HFFc6 (cell line): ENCODE measurements at places on chromosomes 7 and 10. TPM values are rescaled to one million over a fixed set of nuclear protein-coding genes. Genes with fewer than 3 reads are reported as not detected.

DNA sequence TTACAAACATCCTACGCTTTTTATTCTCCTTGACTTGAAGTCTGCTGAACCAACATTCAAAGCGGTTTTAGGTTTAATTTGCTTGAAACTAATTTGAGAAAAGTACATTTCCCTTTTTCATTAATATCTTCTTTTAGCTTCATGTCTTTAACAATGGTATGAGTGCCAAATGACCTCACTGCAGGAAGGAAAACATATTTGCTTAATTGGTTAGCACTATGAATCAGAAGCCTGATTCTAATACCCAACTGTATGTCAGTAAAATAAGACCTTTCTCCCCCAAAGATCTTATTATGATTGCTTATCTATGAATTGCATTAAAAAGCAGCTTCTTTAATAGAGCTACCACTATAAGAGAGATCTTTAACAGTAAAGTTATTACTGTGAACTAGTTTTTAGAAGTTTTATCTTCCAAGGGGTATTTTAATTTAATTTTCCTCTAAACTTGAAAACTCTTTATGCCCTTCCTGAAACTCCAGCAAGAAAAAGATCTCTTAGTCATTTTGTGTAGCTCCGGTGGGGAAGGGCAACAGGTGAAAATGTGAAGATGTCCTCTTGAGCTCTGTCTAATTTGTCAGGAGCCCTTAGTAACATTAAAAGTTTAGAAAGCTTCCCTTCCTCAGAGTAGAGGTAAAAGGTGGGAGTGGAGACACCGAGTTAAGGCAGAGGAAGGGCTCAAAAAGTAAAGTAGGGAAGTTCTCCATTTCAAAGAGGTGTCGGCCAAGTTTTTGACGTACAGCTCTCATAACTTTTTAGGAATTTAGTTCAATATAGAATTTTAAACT, 6.1 kb downstream of the COL1A2 start:
- no peak for DNase-seq

Gene SCRN1
- total RNA-seq, result 142 and 159 TPM in 2 replicates

DNA sequence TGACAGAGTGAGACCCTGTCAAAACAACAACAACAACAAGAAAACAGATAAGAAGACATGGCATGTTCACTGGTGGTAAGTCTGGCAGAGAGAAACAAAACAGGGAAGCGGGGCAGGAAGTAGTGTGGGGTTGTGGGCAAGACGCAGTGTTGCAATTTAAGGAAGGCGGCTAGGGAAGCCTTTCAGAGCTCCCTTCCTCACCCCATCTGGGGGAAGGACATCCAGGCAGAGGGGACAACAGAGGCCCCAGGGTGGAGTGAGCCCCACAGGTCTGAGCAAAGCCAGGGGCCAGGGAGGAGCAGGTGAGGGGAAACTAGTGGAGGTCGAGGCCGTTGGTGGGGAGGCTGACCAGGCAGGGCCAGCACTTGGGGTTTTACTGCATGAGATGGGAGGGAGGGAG, 16.8 kb downstream of the LAT2 start:
- no peak for DNase-seq

GRCh38 chr10:91627344-91628102, 5.3 kb downstream of the PPP1R3C start:
- no peak for DNase-seq

Gene SORCS1
- 0.03 to 0.10 TPM in 2 of 3 replicates, not detected in the other for total RNA-seq

GRCh38 chr7:156156734-156157408, 344.6 kb upstream of the SHH start:
- no peak for DNase-seq

Gene GALNT17
- total RNA-seq, result not detected in 3 replicates

Gene SPDYE1
- total RNA-seq, result not detected in 3 replicates

DNA sequence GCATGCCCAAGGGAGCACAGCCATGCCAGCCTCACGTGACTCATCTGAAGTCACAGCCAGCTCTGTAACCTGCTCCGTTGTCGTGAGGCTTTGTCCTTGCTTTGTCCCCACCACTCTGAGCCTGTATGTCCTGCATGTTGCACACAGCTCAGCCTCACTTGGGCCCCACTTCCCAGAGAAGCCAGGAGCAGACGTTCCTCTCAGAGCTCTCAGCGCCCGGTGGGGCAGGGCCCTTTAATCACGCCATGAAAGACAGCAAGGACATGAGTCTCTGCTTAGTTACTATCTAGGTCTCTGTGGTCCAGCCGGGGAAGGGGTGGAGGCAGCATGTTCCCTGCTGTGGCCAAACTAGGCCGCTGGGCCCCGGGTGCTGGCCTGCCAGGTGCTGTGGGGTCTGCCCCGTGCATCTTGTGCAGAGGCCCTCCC, 127.4 kb upstream of the FAM20C start:
- DNase-seq, result no peak

DNA sequence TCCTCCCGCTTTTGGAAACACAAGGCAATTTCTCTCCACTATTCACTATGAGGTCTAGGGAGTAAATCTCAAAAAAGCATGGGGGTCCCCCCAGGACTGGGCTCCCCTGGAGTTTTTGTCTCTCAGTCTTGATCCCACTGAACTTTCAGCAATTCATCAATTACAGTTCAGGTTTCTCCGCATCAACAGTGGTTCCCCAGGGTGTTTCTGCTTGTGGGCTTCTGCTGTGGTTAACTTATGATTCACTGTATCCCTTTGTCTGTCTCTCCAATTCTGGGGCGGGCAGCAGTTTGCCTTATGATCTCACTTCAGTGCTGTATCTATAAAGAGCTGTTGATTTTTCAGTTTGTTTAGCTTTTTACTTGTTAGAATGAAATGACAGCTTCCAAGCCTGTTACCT, 142.6 kb upstream of the CDC14C start:
- DNase-seq, result no peak

DNA sequence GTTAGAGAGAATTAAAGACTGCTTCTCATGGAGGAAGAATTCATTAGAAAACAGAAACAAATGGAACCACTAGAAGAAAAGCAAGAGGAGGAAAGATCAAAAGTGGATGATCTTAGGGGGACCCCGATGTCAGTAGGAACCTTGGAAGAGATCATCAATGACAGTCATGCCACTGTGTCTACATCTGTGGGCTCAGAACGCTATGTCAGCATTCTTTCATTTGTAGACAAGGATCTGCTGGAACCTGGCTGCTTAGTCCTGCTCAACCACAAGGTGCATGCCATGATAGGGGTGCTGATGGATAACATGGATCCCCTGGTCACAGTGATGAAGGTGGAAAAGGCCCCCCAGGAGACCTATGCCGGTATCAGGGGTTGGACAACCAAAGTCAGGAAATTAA, 154.4 kb upstream of the CHRM2 start:
- no peak for DNase-seq

Gene TMEM254
- total RNA-seq, result 9.3 to 13.8 TPM (median 10.9 TPM) in 3 replicates

- peak; percentile 56 for DNase-seq
Measured at GRCh38 chr7:130489140-130489983, 2.5 kb upstream of the MEST start.

Gene SLC26A5
- total RNA-seq, result not detected in 3 replicates

Gene CARD11
- not detected in 3 replicates for total RNA-seq
